ENCODE measurements at places on chromosomes 3 and 15.

- no peak for DNase-seq
These were observed 86.6 kb upstream of the AGBL1 start for GRCh38 chr15:85993116-85993515.

DNA sequence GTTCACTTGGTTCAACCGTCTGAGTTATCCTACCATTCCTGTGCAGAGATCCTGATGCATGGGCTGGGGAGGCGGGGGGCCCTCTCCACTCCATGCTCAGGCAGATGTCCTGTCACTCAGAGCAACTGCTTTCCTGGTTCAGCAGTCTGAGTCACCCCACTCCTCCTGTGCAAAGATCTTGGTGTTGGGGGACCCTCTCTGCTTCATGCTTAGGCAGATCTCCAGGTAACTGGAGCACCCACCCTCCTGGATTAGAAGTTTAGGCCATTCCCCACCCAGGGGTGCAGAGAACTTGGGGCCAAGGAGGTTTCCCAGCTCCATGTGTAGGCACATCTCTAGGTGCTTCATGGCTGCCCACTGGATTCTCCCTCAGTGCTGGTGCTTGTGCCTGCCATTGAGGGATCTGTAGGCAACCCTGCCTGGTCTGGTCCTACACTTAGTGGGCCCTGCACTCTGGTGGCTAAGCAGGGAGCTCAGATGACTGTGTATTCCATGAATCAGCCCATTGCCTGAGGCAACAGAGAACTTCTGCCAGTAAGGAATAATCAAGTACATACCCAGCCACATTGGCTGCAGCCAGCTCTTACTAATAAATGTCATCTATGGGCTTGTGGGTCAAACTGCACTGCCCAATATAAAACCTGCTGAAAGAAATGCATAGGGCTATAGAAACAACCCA is 465.4 kb upstream of the THBS1 start:
- no peak for DNase-seq

- no peak for DNase-seq
These were observed 326.5 kb downstream of the SLC9A9 start for GRCh38 chr3:143521803-143522202.

- DNase-seq, result no peak
These were observed 188.7 kb upstream of the LINGO1 start for GRCh38 chr15:77821188-77821958.

- no peak for DNase-seq
These were observed 90.7 kb downstream of the TIGIT start for GRCh38 chr3:114384558-114384903.

- peak; percentile 7 for DNase-seq
These were observed 84.7 kb upstream of the LMCD1 start for GRCh38 chr3:8416965-8417364.

DNA sequence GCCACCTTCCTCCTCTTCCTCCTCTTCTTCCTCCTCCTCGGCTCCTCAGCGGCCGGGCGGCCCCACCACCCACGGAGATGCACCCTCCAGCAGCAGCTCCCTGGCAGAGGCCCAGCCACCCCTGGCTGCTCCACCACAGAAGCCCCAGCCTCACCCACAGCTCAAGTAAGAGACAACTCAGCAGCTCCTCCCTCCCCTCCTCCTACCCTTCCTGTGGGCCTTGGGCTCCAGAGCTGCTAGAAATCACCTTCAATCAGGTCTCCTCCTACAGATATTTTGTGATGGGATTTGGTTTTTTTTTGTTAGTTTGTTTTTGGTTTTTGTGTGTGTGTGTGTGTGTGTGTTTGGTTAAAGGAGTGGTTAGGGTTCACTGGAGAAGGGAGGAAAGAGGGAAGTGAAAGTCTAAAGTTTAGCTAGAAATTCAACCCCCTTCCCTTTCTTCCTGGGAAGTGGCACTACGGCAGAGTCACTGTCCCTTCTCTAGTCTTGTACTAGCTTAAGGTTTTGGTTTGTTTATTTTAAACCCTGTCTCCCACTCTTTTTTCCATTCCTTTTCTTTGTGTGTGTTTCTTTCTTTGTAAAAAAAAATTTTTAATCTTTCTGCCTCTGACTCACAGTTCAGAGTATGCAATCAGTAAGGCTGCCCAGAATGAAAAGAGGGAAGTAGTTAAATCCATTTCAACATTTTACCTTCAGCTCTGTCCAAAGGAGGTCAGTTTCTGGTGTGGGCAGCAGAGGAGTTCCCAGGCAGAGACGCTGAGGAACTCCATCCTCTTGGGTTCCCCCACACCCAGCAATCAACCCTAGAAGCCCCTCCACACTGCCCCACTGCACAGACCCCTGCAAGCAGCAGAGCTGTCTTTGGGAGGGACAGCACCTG is 29.0 kb upstream of the TIMP4 start:
- DNase-seq, result peak; percentile 71

DNA sequence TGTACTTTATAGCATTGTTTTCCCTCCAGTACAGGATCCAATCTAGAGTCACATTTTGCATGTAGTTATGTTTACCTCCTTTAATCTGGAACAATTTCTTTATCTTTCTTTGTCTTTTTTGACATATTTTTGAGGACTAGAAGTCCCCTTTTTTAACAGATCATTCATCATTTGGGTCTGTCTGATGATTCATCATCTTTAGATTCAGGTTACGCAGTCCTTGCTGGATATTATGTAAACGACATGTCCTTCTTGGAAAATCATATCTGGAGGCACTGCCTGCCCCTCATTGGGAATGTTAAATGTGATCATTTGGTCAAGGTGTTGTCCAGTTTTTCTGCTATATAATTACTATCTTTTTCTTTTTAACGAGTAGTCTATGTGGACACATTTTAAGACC is 18.3 kb downstream of the TGM4 start:
- no peak for DNase-seq

DNA sequence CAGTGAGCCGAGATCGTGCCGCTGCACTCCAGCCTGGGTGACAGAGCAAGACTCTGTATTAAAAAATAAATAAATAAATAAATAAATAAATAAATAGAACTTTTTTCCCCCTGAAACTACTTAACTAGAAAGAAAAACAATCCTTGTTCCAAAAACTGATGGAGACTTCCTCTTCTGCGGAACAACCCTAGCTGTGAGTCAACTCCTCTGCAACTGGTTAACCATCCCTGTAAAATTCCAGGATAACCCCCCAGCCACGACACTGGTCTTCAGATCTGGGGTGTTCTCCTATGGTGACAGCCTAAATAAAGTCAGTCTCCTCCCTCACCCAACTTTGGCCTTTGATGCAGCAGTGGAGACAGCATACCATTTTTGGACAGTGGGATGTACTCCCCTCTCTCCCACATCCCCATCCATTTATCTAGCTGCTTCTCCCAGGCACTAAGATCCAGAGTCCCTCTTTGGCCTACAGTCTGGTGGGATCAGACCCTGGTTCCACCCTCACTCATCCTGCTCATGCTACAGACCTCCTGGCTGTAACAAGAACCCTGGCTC is 352.6 kb downstream of the OCA2 start:
- no peak for DNase-seq

DNA sequence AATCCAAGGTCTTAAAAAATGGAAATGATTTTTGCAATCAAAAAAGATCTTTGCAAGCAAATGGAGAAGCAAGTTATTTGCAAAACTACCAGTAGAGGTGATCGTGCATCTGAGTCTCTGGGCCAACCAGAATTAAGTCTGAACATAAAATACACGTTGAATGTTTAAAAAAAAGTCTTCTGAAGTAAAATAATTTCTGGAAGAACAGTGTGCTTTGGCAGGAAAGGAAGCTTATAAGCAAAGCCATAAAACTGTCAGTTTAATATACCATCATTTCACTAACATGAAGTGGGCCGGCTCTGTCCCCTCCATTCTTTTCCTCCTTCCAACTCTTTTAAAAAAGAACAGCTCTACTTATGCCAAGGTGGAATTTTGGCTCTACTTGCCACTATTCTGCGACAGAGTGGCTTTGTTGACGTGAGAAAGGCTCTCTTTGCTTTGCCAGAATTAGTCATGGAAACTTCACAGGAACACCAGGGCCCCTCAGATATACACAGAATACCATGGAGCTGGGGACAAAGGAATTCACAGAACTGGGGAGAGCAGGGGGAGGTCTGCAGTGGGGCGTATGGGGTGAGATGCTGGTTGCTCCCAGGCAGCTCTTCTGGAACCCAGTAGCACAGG is 29.8 kb downstream of the FSTL1 start:
- no peak for DNase-seq

DNA sequence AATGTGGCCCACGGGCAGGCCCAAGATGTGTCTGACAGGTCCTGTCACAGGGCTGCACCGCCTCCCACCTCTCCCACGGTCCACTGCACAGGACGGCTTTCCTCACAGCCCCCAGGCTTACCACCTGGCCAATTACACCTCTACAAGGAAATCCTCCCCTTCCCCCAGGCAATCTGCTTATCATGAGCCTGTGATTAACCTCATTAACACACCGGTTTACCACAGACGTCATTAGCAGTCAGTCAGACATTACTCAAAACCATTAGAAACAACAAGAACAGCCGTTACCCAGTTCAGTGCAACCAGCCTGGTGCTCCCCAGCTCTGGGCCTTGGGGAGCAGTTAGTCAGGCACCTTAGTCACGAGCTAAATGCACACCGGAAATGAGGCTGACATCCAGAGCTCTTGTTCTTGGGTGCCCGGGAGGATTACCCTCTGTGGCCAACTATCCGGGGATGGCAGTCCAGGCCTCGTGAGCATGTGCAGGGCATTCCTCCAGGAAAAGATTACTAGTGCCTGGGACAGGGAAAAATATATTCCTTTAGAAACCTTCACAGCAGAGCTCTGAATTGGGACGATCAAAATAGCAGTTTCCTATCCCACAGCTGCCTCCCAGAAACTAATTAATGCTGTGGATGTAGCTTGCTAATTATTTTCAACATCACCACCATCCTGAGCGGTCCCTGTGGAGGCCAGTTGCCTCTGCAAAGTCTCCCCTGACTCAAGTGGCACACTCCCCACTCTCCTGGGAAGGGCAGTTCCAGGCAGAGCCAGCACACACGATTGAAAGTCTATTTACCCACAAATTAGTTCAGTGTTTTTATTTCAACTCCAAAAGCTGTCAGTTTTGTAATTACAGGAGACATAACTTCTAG is 117.4 kb upstream of the ZBED2 start:
- no peak for DNase-seq

GRCh38 chr3:116211901-116212300 is 233.4 kb downstream of the LSAMP start:
- no peak for DNase-seq

DNA sequence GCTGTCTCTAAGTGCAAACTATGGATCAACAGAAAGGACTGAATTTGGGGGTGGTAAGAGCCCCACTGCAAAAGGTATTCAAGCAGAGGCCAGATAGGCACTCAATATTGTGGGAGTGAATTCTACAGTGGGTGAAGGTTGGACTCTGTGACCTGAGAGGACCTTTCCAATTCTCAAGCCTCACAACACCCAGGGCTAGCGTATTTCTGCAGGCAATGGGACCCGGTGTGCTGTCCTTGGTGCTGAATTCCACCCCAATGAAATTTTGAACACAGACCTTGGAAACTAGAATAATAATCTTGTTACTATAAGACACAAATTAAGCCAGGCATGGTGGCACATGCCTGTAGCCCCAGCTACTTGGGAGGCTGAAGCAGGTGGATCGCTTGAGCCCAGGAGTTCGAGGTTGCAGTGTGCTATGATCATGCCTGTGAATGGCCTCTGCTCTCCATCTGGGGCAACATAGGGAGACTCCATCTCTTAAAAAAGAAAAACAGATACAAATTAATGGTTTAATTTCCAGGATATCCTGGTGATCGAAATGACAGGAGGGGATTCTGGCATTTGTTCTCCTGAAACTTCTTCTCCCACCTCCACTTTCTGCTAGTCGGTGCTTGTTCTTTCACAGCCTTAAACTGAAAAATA is 135.4 kb downstream of the RAB11A start:
- no peak for DNase-seq

- DNase-seq, result no peak
These were observed 48.1 kb downstream of the OSBPL10 start for GRCh38 chr3:31932990-31933389.

- DNase-seq, result no peak
These were observed 117.1 kb downstream of the MINAR1 start for GRCh38 chr15:79549196-79549595.

GRCh38 chr3:20652231-20652986 is 466.4 kb upstream of the SGO1 start:
- DNase-seq, result no peak

GRCh38 chr3:67381667-67382272 is 272.6 kb downstream of the SUCLG2 start:
- no peak for DNase-seq

- no peak for DNase-seq
These were observed 57.6 kb downstream of the TAFA4 start for GRCh38 chr3:68874551-68875348.

GRCh38 chr15:45340429-45340828 is 37.9 kb downstream of the GATM start:
- DNase-seq, result no peak

- DNase-seq, result no peak
These were observed 8.9 kb downstream of the FAM3D start for GRCh38 chr3:58657571-58658141.

DNA sequence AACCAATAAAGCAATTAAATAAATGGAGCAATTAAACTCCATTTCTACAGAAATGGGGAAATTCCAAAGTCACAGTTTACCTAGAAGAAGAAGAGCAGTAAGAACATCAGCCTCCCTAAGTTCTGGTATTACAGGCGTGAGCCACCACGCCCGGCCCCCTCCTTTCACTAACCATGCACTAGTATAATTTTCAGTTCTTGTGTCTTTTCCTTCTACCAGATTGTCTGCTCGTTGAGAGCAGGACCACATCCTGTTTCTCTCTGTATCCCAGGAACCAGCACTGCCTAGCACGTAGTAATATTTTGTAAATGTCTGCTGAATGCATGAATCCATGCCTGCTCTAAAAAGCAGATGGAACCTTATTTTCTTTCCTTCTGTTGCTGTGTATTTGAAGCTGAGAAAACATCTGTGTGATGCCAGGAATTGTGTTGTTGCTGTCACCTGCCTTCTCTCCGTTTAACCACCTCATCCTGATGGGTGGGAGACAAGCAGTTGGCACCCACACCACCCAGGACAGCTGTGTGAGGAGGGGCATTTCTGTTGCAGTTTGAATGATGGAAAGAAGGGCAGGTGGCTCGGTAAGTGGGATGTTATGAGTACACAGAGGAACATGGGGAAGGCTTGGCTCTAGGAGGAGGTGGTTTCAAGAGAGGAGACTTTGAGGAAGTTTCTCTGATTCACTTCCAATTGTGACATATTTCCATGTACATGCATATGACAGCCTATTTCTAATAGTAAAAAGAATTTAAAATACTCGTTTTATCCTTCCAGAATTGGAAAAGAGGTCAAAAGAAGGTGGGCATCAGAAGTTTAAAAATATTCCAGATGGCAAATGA is 30.1 kb downstream of the PXYLP1 start:
- no peak for DNase-seq

- DNase-seq, result peak; percentile 21
These were observed 510.1 kb upstream of the CFAP20DC start for GRCh38 chr3:59559721-59560435.
